ENCODE measurements at places on chromosomes 12 and 14. TPM values are rescaled to one million over a fixed set of nuclear protein-coding genes. Genes with fewer than 3 reads are reported as not detected.

DNA sequence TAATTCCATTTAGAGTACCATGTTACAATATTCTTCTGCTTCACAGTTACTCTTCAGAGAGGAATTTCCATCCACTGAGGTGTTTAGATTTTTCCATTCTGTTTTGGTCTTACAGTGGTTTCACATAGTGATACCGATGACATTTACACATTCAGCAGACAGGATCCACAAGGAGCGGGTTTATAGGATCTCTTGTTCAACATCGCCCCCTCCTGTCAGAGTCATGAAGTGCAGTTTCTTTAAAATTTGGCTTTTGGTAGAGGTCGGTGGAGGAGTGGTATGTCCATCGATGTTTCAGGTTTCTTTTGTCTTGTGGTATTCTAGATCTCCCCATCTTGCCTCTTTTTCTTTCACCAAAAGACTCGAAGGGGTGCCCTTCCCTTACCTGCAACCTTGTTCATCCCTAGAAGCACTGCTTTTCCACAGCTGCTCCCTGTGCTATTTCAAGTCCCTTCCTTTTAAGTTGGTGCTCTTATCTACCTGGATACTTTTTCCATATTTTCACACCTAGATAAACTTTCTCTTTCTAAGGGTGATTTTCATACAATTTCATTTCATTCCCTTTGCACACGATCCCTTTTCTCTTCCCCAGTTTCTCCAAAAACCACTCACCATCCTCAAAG is 181.3 kb downstream of the ITPR2 start:
- peak; percentile 66 for DNase-seq

Gene KRT74
- not detected for total RNA-seq

DNA sequence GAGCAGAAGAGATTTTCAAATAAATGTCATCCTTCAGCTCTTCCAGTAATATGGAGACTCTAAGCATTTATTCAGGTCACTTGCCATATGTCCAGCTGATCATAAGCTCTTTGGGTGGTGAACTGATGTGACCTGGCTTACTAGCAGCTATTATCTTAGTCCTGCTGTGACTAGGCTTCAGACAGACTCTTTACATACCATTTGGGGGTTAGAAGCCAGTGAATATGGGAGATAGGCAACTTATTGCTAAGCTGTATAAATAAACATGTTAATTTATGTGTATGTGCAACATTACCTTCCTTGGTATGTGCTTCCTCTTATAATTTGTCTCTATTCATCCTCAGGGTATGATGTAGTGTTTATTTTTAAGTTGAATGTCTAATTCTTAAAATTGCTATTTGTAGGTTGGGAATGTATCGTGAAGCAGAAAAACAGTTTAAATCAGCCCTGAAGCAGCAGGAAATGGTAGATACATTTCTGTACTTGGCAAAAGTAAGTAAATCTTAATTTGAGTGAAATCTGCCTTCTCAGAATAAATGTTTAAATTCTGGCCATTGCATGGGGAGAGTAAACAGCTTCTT is 32.4 kb downstream of the TTC8 start:
- DNase-seq: no peak

DNA sequence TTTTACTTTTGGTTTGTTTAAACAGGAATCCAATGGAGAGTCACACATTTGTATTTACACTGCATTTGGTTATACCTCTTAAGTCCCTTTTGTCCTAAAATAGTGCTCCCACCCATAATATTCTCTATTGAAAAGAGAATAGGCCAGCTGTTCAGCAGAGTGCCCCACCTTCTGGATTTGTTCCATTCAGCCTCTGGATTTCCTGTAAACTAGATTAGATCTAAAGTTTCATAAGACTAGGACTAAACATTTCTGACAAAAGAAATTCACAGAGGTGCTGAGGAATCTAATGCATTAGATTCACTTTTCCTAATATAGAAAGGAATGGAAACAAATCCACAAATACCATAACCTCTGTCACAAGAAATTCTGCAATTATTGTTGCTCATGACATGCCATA is 38.1 kb downstream of the GCH1 start:
- DNase-seq: no peak

DNA sequence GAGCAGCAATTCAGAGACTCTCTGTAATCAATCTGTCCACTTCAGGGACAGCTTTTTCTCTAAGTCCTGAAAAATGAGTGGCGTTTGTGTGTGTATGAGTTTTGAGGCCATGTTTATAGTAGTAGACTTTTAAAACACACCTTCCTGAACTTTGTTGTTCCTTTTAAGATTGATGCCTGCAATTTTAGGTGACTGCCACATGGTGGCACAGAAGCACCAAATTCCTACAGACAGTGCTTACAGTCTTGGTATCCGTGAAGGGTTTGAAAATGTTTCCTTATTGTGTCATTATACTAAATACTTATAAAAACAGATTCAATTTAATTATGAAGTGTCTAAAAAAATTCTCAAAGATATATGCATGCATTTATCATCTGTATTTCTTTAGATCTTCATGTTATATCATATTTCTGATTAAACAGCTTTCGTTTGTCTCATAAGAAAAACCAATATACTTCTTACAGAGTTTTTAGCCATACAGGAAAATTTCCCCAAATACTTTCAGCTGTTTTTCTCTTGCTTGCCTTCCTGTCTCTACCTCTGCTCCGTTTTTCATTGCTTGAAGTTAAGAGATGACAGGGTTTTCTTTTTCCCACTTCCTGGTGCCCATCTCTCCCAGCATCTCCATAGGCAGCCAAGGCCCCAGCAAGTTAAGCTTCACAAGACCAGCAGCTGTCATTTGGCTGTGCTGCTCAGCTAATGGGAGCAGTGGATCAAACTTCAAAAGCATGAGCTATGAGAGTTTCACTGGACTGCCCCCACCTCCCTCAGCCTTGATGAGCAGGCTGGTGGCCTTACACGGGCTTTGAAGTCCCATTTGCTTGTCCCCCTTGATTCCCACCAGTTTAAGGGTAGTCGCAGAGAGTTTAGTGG is 259.6 kb downstream of the AKAP6 start:
- peak; percentile 54 for DNase-seq

Gene TAS2R13
- 0.63 TPM for total RNA-seq

- DNase-seq: no peak
These were observed 4.9 kb upstream of the HOXC12 start for GRCh38 chr12:53949631-53950436.

Gene CCDC60
- total RNA-seq: not detected

GRCh38 chr12:91529829-91530228 is 347.2 kb upstream of the DCN start:
- peak; percentile 69 for DNase-seq

GRCh38 chr14:56339855-56340701 is 221.9 kb downstream of the PELI2 start:
- peak; percentile 95 for DNase-seq

DNA sequence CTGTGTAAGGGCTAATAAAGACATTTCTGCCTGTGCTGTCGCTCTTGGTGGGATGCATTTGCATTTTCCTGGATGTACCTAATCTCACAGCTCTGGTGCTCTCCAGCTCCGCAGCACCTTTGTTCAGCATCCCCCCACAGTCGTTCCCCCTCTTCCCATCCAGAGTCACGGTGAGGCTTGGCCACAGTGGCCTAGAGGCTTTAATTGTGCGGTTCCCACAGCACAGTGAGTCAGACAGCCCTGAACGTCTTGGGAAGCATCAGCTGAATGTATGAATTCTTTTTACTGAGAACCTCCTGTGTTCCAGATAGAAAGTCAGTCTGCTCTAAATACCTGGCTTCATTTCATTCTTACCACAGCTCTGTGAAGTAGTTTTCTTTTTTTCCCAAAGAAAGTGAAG is 28.7 kb downstream of the MLXIP start:
- DNase-seq: peak; percentile 67

GRCh38 chr12:66048218-66048834 is 82.2 kb downstream of the LLPH start:
- DNase-seq: no peak

DNA sequence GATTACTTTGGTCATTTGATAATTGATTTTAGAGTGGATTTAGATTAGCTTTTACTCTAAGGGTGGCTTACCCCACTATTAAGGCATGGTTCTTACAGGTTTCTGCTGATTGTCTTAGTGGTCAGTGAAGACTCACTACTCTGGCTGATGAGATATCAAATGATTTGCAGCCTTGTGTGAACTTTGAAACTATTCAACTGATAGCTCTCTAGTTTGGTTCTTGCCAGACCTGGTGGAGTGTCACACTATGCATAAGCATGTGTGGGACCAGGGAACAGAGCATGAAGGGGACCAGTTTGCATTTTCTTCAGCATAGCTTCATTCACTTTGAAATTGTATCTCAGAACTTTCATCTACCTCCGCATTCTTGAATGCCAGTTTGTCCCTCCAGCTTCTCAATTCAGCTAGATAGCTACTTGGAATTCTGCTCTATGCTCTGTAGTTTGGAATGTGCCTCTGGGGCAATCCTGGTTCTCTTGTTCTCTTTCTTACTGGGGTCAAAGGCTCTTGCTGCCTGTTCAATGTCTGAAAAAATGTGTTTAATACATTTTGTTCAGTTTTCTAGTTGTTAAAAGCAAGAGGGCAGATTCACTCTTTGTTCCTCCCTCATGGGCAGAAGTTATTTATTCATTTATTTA is 12.7 kb downstream of the SCYL2 start:
- no peak for DNase-seq

DNA sequence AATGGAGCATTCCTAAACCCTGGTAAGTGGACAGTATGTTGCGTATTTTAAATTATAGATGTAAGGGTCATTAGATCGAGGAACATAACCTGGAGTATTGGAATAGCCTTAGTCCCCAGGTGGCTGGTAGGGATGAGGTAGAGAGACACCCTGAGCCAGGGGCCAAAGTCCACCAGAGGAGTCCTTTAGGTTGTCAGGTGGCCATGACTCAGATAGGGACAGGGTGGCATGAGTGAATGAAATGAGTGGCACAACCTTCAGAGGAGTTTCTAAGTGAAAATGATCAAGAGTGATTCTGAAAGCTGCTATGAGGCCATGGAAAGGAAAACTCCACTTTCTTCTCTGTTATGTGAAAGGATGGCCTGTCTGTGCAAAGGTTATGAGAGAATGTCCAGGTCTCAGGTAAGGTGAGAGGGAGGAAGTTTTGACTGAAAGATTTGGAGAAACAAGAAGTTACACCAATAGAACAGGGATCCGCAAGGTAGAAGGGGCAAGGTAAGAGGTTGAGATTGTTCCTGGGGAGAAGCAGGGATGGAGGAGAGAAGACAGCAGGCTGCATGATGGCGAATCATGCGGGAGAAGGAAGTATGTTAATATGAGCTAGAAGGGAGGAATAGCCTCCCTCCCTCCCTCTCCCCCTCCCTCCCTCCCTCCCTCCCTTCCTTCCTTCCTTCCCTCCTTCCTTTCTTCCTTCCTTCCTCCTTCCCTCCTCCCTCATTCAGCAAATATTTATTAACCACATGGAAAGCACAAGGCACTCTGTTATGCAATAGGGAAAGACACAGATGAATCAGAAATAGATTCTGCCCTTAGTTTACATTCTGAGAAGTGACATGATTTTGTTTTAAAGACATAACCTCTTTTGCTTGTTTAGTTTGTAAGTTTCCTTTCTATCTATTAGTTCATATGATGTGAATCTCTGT is 14.0 kb upstream of the RIPK3 start:
- DNase-seq: peak; percentile 47

- no peak for DNase-seq
These were observed 37.5 kb upstream of the INF2 start for GRCh38 chr14:104651876-104652260.

DNA sequence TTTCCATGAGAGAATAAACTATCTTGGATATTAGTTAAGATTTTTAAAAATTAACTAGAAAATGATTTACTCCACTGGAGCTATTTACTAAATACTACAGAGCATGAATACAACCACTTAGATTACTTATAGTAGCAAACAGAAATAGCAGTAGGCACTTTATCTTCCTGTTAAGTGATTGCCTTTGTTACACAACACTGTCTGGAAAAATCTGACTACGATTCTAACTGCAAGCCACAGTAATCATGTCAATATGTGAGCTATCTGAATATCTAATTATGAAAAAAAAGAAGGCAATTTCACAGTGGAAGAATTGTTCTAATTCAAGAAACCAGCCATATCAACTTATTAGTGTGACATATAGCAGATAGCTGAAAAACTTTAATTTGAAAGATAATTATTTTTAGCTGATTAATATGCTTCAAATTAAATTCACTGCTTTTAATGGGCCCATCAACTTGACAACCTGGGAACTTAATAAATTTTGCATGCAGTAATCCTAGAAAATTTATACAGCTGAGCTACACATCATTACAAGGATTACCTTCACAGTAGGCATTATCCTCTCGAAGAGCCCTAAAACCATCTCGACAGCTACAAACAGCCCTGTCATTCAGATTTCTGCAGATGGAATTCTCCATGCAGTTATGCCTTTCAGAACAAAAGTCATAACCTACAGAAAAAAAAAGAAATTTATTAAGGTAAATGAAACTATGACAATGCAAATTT is 172.8 kb downstream of the NELL2 start:
- DNase-seq: no peak

DNA sequence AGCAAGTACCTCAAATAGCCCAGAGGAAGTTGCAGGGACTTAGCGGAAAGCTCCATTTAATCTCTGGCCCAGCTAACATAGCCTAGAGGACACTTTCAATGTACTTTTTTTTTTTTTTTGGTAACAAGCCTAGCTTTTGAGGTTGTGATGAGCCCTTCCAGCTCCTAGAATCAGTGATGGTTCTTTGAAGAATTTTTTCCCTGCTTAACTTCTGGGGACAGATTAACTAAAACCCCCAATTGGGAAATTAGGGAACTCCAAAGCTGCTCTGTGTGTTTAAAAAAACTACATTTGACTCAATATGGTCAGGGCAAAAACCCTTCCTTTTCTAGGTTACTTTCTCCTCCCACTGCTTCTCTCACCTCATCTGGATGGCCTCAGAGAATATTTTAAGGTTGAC is 23.9 kb upstream of the ITGA5 start:
- DNase-seq: no peak

Gene BHLHE41
- total RNA-seq: 4.0 TPM

- no peak for DNase-seq
These were observed 4.0 kb upstream of the HOTAIR start for GRCh38 chr12:53978477-53979356.

Gene RIN3
- total RNA-seq: 1.5 TPM

DNA sequence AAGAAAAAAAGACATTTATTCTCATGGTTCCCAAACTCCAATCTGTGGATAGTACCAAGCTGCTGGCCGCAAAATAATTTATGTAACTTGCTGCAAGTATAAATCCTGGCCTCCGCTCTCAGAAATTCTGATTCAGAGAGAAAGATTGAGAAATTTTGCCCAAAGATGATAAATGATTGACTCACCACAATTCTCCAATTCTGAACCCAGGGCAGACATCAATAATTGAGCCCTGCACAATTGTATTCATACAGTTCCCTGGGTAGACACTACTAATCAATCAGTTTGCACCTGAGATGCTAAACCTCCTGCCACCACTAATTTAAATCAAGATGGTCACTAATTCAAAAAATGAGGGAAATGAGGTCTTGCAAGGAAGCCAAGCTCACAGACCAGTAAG is 38.2 kb downstream of the TRPV4 start:
- DNase-seq: peak; percentile 55

Measured in LHCN-M2 (cell line).